ENCODE measurements at places on chromosomes 5 and 9.

DNA sequence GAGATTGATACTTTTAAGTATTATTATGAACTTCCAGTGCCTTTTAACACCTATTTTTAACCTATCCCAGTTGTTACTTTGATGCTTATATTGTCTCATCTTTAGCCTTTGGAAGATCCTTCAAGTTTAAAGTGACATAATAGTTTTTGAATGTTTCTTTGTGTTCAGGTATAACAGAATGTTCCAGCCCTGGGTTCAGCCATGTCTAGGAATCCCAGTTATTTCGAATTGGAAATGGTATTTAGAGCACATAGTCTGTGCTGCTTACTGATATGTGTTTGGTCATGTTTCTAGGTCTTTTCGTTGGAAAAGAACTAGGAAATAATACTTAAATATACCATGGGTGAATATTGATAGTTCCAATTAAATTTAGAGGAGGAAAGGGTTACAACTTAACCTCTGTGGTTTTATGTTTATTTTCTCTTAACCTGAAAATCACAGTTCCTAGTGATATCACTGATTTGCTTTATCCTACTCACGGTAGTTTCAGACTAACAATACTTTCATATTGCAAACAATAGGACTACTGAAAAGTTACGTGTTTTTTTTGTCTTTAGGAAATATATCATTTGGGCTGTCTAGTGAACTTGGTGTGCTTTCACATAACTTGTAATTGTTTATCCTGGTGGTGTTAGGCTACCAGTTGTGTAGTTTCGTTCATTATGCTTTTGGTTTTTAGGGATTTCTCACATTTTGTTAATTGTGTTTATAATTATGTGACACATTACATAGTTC, 37.8 kb downstream of the UHRF2 start:
- no peak for DNase-seq

GRCh38 chr5:135678640-135679268, 100.0 kb upstream of the CXCL14 start:
- no peak for DNase-seq

DNA sequence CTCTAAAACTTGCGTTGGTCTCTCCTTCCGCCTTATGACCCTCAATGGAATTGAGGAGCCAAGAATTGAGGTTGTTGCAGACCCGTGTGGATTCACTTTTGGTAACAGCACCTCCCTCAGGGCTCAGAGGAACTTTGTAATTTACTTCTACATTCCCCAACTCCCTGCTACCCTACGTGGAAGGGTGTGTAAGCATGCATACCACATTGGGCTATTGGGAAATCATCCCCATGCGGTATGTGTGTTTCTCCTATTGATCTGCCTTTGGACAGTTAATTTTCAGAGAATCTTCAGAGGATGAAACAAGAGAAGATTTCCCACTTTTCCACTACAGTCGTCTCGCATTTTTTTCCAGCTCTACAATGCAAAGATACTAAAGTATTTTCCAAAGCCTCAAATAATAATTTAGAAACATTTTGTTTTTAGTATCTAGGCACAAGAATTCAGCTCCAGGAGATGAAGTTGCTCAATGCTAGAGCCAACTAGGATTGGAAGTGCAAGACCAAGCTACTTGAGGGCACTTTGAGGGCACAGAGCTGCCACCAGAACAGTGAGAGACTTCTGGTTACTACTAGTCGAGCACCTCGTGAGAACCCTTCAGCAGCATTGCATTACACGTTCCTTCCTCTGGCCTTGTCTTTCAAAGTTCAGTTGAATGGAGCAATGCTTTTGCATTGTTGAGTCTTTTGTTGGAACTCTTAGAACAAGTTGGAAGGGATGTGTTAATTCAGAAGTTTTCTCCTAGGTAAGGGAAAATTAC, 3.4 kb downstream of the C1QTNF3 start:
- no peak for DNase-seq

DNA sequence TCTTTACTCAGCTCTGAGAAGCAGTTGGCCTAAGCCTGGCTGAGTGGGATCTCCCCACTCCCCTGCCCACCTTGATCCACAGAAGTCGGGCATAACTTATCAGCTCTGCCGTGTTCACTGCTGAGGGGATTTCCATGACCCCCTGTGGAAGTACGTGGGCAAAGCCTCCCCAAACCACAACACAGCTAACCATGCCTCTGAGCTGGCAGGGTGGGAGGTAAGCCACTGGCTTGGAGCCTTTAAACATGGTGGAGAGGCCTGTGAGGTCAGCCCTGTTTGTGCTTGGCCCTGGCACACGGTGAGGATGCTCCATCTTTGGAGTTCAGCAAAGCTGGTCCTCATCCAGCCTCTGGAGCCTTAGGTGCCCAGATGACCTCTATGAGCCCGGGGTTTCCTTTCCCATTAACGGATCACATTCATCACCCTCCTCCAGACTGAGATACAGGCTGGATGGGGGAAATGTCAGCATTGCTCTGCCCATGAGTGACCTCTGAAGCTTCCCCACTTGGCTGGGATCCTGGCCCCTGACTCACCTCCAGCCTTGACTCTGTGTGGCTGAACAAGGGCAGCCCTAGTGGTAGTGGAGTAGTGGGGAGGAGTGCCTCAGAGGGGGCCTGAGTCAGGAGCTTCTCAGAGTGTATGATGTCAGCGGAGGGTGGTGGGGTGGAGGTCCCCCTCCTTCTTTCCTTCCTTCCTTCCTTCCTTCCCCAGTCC, 6.2 kb downstream of the PDLIM4 start:
- DNase-seq, result no peak

- no peak for DNase-seq
Measured at GRCh38 chr9:137085920-137086530, 760 bp upstream of the MAN1B1 start.

- DNase-seq, result no peak
Measured at GRCh38 chr5:151810897-151811296, 39.1 kb downstream of the G3BP1 start.

DNA sequence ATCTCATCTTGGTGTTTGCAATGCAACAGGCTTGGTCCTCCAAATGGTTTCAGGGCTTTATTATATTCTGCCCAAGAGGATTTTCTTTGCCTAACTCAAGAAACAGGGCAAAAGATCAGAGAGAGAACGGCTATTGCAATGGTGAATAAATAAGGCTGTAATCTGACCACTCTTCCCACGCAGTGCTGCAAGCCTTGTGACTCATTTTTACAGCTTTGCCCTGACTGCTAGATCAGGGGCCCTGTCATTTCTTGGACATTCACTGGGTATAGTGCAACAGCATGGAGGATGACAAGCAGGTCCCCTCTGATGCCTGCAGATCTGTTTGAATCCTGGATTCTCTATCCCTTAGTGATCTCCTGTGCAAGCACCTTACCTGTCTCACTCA, 459.1 kb downstream of the EBF1 start:
- no peak for DNase-seq

GRCh38 chr9:133592731-133593409, 16.3 kb downstream of the FAM163B start:
- no peak for DNase-seq

DNA sequence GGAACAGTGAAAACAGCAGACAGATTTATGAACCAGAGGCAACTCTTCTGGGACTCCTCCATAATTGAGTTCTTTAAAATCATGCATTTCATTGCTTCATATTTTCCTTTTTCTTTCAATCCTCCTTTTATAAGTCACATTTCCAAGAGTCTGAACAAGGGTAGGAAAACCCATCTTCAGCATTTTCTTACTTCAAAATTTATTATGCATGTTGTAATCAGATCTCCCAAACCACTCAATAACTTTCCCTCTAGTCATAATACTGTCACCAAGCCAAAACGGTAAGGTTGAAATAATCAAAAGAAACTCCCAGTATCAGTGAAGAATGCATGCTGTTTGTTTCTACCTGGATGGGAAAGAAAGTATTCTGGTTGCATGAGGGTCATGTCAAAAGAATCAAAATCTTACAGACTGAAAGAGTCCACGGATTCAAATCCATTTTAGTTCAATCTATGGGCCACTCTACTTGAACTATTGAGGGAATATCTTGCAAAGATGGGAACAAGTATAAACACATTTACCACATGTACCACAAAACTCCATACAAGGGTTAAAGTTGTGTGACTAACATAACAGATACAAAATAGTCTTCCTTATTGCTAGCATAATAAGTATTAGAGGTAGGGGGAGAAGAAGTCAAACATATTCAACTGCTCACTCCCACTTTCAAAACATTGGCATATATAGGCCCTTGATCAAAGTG, 797.3 kb downstream of the MAT2B start:
- DNase-seq, result no peak

- DNase-seq, result no peak
Measured at GRCh38 chr9:93555370-93555769, 21.0 kb upstream of the PHF2 start.

DNA sequence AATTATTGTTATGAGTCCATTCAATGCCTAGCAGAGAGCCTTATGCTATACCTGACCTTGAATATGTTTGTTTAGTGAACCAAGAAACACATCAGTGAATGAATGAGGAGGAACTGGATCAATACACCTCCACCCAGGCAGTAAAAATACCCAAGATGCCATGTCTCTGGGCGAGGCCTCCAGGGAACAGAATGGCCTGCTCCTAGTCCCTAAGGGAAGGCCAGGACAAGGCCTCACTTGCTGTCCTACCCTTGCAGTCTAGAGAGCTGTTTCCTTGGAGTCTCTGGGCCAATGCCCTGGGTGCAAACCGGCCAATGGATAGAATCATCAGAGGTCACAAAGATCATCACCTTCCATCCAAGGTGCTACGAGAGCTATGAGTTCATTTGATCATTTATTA, 26.1 kb downstream of the TNIP1 start:
- no peak for DNase-seq

DNA sequence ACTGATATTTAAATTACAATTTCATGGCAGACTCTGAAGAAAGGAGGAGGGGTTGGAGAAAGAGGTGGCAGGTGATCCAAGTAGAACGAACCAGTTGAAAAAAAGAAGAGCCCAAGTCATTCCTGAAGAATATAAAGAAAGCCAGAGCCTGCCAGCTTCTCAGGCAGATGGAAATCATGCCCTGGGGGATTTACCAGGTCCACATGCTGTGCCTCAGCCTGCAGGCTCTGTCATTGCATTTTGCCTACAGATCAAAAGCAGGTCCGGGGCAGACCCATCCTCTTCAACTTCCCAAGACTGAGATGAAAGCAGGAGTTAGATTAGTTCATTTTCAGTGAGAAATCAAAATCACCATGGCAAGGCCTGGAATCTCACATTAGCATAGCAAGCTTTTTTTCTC, 48.5 kb downstream of the GDNF start:
- no peak for DNase-seq

DNA sequence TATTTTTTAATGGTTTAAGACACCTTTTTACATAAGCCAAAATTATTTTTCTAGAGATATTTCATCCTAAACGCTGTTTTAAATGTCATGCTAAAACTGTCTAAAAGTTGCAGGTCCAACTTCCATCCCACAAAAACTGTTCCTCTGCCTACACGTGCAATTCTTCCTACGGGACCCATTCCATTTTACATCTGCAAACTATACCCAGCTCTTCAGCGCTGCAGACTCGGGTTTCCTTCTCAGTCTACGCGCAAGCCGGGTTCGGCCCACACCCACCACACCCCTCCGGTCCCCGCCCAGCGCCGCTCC, 8.7 kb downstream of the RANBP6 start:
- DNase-seq, result no peak

- no peak for DNase-seq
Measured at GRCh38 chr5:60677850-60678664, 21.9 kb downstream of the DEPDC1B start.

GRCh38 chr5:80860924-80861613, 99.1 kb upstream of the RASGRF2 start:
- no peak for DNase-seq

GRCh38 chr5:114360357-114360756, 1.5 kb upstream of the KCNN2 start:
- no peak for DNase-seq
